ENCODE measurements at places on chromosomes 3 and 15. TPM values are rescaled to one million over a fixed set of nuclear protein-coding genes. Genes with fewer than 3 reads are reported as not detected.

The UBXN7 gene
- polyA plus RNA-seq: 21.8 TPM

The ZKSCAN7 gene
- 9.6 TPM for polyA plus RNA-seq

The CPNE4 gene
- polyA plus RNA-seq: 22.8 TPM

The ABI3BP gene
- polyA plus RNA-seq: 35.2 TPM

The IQCH gene
- polyA plus RNA-seq: 3.4 TPM

The CPNE9 gene
- 6.1 TPM for polyA plus RNA-seq

The NISCH gene
- polyA plus RNA-seq: 161 TPM

The CTDSPL gene
- polyA plus RNA-seq: 19.7 TPM

The ALS2CL gene
- 8.3 TPM for polyA plus RNA-seq

The TGFBR2 gene
- polyA plus RNA-seq: 25.1 TPM

The LMOD3 gene
- polyA plus RNA-seq: 0.29 TPM

The MESP2 gene
- polyA plus RNA-seq: 0.25 TPM

The SMCO1 gene
- 0.23 TPM for polyA plus RNA-seq

The BMF gene
- polyA plus RNA-seq: 4.6 TPM

The CASR gene
- 1.3 TPM for polyA plus RNA-seq

The GALNT15 gene
- 9.8 TPM for polyA plus RNA-seq

The LSG1 gene
- polyA plus RNA-seq: 35.7 TPM

The GNAT1 gene
- 0.72 TPM for polyA plus RNA-seq

The LMLN gene
- 8.5 TPM for polyA plus RNA-seq

The GOLGA8J gene
- 0.90 TPM for polyA plus RNA-seq

The VGLL4 gene
- 87.8 TPM for polyA plus RNA-seq

The PRSS50 gene
- polyA plus RNA-seq: 0.33 TPM

The CTXN2 gene
- polyA plus RNA-seq: 1.1 TPM

The CALML4 gene
- polyA plus RNA-seq: 4.4 TPM

The CRYGS gene
- 6.1 TPM for polyA plus RNA-seq

The APOD gene
- 195 TPM for polyA plus RNA-seq

The STAB1 gene
- polyA plus RNA-seq: 38.3 TPM

The PDHB gene
- polyA plus RNA-seq: 110 TPM

The MCCC1 gene
- 32.7 TPM for polyA plus RNA-seq

The AMIGO3 gene
- 2.2 TPM for polyA plus RNA-seq

The MKRN3 gene
- polyA plus RNA-seq: 16.8 TPM

The DOCK3 gene
- polyA plus RNA-seq: 35.7 TPM

The FES gene
- polyA plus RNA-seq: 8.7 TPM

The SPATA12 gene
- not detected for polyA plus RNA-seq
